CD4-positive, alpha-beta T cell treated with Interleukin-2 at 100 ng/mL for 4 hours (primary cell): ENCODE measurements at places on chromosomes 12 and 14.

- DNase-seq: no peak
These were observed 12.4 kb downstream of the CABP1 start for GRCh38 chr12:120652656-120653435.

DNA sequence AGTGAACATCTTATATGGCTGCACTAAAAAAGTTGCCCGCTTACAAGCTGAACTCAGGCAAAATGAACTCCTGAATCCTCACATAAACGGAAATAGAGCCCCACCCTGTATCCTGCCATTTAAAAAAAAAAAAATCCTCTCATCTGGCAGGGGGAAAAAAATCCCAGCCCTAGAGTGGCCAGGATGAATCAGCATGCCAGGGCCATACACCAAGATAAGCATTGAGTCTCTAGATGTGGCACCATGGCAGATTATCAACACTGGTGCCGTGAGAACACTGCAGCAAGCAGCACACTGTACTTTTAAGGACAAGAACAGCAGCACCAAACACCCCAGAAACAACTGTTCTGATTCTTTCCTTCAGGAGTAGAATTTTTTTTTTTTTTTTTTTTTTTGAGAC, 65.5 kb downstream of the RASSF3 start:
- peak; percentile 45 for DNase-seq

- no peak for DNase-seq
These were observed 165.8 kb downstream of the CALM1 start for GRCh38 chr14:90562652-90563051.

DNA sequence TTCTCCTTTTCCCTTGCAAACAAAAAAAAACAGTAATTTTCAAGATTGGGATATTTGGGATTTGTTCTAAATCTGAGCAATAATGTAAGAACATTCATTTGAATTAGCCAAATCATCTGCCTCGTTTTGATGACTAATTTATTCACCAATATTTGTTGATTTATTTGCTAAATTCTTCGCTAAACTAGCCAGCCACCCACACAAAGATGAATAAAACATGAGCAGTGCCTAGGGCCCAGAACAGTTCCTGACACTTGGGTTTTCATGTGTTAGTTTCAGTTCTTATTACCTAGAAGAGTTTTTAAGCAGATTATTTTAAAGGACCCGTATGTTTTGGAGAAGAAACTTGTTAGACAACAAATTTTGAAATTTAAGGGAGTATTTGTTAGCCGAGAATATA, 1.4 kb downstream of the ETNK1 start:
- peak; percentile 56 for DNase-seq

- no peak for DNase-seq
These were observed 2.1 kb downstream of the FBXO21 start for GRCh38 chr12:117188121-117188665.

DNA sequence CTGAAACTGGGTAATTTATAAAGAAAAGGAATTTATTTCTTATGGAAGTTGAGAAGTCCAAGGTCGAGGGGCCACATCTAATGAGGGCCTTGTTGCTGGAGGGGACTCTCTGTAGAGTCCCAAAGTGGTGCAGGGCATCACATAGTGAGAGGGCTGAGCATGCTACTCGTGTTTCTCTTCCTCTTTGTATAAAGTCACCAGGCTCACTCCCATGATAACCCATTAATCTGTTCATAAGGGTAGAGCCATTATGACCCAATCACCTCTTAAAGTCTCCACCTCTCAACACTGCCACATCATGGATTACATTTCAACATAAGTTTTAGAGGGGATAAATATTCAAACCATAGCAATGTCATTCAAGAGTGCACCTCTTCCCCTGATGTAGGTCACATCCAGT, 79.1 kb upstream of the ATP2B1 start:
- DNase-seq: no peak

DNA sequence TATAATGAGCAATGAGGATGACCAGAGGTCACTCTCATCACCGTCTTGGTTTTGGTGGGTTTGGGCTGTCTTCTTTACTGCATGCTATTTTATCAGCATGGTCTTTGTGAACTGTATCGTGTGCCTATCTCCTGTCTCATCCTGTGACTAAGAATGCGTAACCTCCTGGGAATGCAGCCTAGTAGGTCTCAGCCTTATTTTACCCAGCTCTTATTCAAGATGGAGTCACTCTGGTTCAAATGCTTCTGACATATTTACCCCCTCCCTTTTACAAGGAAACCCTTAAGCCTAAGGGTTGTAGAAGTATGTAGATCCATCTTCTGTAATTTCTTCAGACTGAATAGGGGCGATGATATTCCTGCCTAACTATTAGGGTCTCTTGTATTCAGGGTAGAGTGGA, 8.4 kb downstream of the IFI27L1 start:
- no peak for DNase-seq

- no peak for DNase-seq
These were observed 103.7 kb downstream of the CMKLR1 start for GRCh38 chr12:108235197-108235984.

GRCh38 chr12:52699373-52699772, 4.0 kb downstream of the KRT77 start:
- no peak for DNase-seq

DNA sequence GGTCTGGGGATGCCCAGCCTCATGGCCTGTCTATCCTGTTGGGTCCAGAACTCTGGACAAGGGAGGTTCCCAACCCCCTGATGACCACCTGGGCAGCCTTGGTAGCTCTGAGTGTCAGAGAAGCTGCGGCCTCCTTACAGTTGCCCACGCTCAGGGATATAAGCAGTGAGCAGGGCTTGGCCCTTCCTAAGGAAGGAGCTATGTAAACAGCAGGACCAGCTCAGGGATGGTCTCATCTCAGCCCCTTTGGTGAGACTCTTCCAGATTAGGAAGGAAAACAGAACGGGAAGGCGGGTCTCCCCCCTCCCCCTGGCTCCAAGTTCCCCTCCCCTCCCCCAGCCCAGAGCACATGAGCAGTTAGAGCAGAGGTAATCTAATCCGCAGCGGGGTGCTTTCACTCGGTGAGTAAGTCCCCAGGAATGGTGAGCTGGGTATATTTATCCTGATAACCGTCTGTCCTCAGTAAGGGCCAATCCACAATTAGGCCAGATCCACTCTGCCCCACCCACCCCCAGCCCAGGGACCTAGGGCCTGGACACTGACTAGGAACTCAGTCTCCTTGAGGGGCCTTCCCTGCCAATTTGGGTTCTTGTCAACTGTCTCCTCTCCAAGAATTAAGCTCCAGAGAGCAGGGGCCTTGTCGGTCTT, 29.5 kb upstream of the RPLP0 start:
- DNase-seq: no peak

DNA sequence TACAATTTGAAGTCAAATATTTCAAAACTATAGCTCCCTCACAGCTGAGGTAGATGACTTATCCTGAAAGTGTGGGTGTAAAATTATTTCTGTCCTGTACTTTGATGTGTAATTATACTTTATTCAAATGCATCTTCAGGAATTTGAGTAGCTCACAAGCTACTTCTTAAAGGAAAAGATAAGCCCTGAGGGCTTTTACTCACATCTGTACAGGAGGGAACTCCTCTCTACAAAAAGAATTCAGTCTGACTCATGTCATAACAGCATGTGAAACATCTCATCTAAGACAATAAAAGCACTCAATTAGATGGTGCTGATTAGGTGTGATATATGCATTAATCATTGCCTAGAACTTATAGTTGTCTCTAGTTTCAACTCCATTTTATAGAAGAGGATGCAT, 452.0 kb downstream of the PRKD1 start:
- DNase-seq: no peak

DNA sequence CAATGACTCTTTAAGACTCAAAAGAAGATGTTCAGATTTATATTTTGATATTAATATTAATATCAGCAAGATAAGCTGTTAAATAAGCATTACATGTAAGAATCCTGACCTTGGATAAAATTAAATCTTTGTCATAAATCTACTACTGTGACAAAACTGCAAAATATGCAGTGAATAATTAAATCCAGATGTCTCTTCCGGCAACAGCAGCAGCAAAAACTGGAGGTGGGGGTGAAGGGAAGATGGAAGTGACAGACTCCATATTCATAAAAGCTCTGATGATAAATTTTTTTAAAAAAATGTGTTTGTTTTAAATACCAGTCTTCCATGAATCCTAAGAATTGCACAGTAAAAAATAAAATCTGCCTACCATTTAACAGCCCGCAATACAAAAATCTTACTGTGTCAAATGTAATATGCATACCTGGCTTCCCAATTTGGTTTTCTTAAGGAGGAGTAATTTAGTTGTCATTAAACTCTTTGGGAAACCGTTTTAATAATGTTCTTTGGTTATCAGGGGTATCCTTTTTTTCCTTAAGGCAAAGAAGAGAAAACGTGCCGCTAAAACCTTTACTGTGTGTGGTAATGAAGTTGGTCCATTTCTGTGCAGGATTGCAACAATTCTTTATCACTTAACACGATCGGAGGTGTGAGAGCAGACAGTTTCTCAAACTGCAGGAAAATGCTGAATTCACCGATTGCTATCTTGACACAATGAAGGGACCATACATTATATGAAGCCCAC, 478.2 kb downstream of the DIO2 start:
- DNase-seq: no peak

DNA sequence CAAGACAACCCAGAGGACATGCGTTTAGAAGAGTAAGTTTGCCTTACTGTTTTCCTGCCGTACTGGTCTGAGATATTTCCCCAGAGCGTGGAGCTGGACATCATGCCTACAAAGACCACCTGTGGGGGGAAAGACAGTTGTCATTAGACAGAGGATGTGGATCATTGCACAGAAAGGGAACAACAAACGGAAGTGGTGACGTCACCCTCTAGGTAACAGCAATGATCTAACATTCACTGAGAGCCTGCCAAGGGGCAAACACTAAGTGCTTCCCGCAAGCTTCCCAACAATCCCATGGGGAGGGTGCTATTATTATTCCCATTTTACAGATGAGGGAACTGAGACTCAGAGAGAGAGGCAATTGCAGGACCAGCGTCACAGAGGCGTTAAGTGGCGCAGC, 48.5 kb downstream of the SVOP start:
- no peak for DNase-seq

GRCh38 chr12:12719496-12719895, 2.3 kb downstream of the CDKN1B start:
- no peak for DNase-seq

GRCh38 chr12:86496595-86496994, 240.4 kb upstream of the MGAT4C start:
- no peak for DNase-seq

- DNase-seq: no peak
These were observed 3.2 kb upstream of the C14orf180 start for GRCh38 chr14:104576232-104576969.

DNA sequence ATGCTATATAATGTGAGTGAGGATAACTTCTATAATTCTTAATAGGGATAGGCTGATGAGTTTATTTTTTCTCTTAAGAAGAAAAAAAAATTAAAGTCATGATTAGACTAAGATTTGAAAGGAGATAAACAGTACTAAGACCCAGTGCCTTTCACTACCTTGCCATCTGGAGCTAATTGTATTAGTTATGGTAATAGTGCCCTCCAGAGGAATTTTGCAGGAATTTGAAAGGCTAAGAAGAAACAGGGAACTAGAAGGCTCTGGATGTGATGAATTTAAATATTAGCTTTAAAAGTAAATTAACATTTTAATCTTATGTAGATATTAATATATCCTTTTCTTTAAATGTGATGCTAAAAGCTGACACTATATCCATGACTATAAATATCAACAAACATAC, 36.6 kb upstream of the PIK3C2G start:
- DNase-seq: no peak

DNA sequence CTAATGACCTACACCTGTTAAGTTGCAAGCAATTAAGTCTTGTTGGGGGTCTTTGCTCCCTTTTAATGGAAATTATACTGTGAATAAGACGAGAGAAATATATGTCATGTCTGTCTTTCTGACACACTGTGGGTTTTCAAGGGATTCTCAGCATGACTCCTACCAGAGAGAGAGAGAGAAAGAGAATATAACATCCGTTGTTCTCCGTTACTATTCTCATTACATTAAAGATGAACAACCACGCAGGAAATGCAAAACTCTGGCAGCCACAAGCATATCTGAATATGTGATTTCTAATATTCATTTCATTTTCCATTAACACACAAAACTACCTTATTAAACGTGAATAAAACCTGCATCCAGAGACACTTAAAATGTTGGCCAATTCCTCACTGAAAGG, 67.3 kb upstream of the EGLN3 start:
- DNase-seq: peak; percentile 53

- DNase-seq: no peak
These were observed 35.1 kb downstream of the NRDE2 start for GRCh38 chr14:90296641-90297040.

DNA sequence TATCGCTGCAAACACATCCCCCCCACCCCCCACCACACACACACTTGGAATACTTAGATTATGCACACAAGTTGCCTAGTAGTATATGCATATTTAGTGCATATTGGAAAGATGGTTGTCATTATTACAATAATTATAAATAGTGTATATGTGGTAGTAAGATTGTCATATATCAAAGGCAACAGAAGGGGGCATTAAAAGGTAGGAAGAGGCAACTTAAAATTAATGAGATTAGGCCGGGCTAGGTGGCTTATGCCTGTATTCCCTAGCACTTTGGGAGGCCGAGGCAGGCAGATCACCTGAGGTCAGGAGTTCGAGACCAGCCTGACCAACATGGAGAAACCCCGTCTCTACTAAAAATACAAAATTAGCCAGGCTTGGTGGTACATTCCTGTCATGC, 52.1 kb downstream of the GSC start:
- no peak for DNase-seq

GRCh38 chr14:66420251-66421006, 65.7 kb upstream of the CCDC196 start:
- DNase-seq: no peak

DNA sequence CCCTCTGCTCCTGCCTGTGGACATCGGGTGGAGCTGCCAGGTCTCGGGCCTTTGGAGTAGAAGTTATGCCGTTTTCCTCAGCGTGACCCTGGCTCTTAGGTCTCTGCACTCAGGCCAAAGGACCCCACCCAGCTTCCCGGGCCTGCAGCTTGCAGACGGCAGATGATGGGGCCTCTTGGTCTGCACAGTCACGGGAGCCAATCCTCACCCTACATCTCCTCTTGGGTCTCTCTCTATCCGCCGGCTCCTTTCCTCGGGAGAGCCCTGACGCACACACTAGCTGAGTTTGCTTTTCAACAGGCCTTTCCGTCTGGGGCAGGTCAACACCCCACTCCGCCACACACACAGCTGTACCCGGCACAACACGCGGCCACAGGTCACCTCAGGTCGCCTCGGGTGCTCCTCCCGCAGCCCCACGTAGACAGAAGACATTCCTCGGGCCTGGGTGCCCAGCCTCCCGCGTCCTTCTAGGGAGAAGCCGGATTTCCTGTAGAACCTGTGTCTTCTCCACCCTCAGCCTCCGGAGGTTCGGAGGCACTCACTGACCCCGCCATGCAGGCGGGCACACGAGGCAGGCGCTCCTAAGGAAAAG, 9.9 kb downstream of the GALNT9 start:
- DNase-seq: no peak

- DNase-seq: no peak
These were observed 11.9 kb downstream of the FAM222A start for GRCh38 chr12:109725321-109726105.

DNA sequence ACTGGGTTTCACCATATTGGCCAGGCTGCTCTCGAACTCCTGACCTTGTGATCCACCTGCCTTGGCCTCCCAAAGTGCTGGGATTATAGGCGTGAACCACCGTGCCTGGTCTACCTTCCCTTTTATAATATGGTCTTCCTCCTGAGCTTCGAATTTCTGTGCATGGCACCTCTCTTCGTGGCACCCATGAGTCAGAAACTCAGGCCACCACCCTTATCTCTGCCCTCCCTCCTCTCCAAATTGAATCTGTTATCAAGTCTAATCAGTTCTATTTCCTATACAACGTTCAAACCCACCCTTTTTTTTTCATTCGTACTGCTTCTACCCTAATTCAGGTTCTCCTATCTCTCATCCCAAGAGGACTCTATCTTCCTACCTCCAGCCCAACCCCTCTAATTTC, 5.0 kb upstream of the TINF2 start:
- peak; percentile 31 for DNase-seq
